NCI-H1092 (cell line): ENCODE measurements at places on chromosomes 7 and 10.

DNA sequence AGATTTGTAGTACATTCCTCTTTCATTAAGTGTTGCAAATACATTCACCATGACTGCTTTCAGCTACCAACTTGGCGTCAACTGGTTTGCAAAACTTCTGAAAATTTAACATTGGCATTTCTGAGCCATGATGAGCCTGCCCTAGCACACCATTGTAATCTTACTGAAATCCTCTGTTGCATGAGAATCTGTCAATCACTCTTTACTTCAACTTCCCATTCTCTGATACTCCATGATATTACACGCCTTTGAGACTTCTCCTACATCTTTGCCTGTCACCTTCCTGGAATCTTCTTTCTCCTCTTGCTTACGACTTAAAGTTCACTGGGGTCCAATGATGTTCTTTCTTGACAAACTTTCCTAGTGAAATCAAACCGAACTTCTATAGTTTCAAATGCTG, 32.2 kb downstream of the EBLN1 start:
- DNase-seq, result no peak

DNA sequence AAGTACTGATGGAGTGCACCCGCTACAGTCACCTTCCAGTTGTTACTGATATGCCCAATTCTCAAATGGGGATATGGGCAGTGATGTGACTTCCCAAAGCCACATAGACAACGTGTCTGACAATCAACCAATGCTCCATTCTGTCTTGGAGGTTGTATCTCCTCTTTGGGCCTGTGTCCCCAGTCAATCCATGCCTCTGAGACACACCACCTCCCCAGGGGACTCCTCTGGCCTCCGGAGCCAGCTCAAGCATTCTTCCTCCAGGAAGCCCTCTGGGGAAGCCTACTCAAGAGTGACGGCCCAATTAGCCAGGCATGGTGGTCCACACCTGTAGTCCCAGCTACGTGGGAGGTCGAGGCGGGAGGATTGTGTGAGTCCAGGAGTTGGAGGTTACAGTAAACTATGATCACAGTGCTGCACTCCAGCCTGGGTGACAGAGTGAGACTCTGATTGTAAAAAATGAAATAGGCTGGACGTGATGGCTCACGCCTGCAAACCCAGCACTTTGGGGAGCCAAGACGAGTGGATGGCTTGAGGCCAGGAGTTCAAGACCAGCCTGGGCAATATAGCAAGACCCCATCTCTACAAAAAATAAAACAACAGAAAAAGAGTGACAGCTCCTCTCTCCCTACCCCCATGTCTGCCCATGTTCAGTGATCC, 99.5 kb upstream of the TNRC18 start:
- no peak for DNase-seq

DNA sequence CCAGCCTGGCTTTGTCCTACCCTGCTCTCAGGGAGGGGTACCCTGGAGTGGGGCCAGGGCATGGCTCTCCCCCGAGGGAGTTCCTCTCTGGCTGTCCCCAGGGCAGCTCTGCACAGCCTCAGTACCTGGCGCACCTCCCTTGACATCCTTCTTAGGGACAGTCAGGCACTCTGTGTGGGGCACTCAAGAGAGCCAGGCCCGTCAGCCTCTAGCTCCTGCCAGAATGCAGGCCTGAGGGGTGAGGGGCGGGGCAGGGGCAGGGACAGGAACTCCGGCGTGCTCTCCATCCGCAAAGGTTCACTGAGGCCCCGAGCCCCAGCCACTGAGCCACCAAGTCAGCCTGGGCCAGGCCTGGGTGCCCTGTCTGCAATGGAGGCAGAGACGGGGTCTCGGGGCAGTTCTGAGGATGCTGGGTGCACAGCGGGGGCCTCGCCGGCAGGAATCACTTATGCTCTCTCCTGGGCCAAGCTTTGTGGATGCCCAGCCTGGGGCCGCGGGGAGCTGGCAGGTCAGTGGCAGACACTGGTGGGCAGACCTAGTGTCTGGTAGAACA, 10.1 kb downstream of the LIMK1 start:
- DNase-seq, result no peak

- no peak for DNase-seq
These were observed 16.9 kb upstream of the NPS start for GRCh38 chr10:127532193-127532592.
